ENCODE measurements at places on chromosomes 7 and 10.

DNA sequence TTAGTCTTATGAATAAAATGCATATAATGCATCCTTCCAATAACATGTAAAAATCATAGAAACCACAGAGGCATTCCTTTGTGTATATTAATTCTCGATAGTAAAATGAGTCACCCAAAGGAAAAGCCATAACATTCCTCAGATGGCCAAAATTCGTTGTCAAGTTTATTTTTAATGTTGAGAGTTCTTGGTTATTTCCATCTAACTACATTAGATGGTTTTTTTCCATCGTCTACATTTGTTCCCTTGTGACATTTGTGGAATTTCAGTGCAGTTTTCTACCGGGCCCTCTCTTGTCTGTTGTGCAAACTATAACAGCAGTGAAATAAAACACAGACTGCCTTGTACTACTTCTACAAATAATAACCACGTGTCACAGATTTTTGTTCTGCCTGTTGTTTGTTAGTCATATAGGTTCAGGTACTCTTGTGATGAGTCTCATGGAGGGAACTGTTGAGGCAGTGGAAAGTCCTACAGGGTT, 54.7 kb upstream of the CCAR1 start:
- DNase-seq = no peak

DNA sequence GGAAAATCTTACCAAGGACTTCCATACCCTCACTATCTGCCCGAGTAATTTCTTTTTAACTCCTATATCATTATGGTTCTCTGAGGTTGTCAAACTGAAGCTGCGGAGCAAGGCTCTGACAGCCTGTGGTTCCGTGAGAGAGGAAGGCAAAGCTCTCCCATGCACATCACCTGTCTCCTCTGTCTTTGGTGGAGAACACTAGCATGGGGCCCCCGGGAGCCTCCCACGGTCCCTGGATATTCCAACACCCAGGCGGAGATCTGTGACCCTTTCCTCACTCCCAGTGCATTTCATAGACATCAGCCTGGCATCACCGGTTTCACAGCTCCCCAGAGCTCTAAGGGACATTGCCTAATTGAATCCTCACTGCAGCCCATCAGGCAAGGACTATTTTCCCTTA, 10.4 kb downstream of the RBP4 start:
- no peak for DNase-seq

- no peak for DNase-seq
These were observed 13.9 kb downstream of the ATP6V1F start for GRCh38 chr7:128876586-128876977.

DNA sequence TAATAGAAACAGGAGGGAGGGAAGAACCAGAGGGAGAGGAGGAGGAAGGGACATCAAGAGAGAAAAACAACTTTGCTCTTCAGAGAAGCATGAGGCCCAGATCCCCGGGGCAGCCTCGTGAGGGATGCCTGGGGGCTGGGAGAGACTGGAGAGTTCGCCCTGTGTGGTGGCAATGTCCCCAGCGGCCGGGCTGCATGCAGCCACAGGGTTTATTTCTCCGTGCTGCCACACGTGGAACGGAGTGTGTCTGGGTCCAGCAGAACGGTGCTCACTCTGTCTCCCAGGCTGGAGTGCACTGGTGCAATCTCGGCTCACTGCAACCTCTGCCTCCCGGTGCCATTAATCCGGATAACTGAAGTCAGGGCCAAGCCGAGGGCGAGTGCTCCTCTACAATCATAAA, 257.7 kb downstream of the ACTR3B start:
- no peak for DNase-seq

DNA sequence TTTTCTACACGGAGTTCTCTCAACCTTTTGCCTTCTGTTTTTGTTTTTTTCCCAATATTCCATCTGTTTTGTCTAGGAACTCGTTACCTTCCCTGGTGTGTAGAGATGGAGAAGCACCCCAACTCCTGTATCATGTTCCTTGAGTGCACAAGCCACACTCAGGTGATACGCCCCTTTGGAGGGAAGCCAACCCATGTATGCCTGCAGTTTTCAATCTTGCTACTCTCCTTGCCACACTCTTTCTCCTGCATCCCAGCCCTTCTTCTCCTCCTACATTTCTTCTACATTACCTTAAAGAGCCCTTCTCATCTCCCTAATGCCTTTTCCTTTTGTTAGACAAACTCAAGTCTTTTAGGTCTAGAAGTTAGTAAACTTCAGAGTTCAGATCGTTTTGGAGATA, 10.2 kb upstream of the SP4 start:
- peak; percentile 57 for DNase-seq

DNA sequence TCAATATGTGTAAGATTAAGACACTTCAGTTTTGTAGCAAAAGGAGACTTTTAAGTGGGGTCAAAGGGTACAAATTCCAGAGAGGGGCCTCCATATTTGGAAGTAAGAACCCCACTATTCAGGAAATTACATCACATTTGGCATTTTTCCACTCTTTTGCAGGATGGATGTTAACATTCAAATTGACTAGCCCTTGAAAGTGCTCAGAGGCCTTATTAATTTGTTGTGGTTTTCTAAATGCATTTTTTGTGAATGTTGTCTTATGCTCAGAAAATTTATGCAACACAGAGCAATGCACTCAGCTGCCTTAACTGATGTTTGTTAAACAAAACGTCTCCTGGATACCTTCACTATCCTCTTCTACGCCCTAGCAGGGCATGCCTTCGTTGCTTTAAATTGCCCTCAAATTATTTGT, 50.9 kb upstream of the PDLIM1 start:
- DNase-seq = no peak

DNA sequence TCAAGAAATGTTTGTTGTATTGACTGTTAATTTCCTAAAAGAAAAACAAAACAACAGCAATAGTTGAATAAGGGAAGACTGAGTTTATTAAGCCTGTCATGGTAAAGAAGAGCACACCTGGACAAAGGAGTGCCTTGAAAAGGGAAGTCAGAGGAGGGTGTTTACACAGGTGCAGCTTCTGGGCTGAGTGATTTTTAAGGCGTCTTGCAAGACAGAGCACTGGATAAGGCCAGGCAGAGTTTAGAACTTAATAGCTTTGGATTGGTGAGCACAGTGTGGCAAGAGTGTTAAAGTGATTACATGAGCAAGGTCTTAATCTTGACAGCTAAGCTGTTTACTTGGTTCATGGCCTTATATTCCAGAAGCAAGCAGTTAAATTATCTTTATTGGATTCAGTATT, 423.2 kb downstream of the CNTNAP2 start:
- DNase-seq = no peak

GRCh38 chr7:27211764-27212204, 11.9 kb upstream of the HOXA13 start:
- DNase-seq = no peak

GRCh38 chr10:33045421-33045820, 87.4 kb upstream of the ITGB1 start:
- no peak for DNase-seq

- no peak for DNase-seq
These were observed 140.2 kb downstream of the CDK14 start for GRCh38 chr7:90736316-90736715.

All from hematopoietic multipotent progenitor cell treated with erythropoietin and hydrocortisone succinate and interleukin-3 and kit ligand, for 15 days (in vitro differentiated cells).